ENCODE measurements at places on chromosomes 3 and 15.

DNA sequence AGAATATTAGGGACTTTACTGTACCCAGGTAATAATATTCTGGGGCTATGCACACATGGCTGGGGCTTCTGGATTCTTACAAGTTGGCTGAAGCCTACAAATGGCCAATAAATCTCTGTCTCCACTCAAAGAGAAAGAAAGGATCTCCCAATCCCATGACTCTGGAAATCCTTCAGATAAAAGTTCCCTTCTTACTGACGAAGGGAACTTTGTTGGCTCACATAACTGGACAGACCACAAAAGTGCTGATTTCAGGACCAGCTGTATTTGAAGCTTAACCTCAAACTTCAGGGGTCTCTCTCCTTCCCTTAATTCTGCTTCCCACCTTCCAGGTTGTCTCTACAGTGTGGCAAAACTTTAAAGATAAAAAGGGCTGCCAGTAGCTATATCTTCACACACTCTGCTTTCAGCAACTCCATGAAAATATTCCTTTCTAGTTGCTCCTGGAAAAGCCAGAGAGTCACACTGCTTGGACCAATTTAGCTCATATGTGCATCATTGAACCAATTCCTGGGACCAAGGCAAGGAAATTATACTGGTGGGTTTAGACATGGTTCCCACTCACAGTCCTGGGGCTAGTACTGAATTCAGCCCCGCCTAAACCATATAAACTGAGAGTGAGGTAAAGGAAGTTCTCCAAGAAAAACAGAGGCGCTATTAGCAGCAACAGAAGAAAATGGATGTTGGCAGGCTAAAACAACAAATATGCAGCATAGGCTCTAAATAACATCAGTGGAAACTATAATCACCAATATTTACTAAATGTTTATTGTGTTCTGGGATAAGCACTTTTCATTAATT is 290.0 kb upstream of the GADL1 start:
- DNase-seq = no peak

- no peak for DNase-seq
These were observed 413.4 kb upstream of the CFAP20DC start for GRCh38 chr3:59463253-59463652.

DNA sequence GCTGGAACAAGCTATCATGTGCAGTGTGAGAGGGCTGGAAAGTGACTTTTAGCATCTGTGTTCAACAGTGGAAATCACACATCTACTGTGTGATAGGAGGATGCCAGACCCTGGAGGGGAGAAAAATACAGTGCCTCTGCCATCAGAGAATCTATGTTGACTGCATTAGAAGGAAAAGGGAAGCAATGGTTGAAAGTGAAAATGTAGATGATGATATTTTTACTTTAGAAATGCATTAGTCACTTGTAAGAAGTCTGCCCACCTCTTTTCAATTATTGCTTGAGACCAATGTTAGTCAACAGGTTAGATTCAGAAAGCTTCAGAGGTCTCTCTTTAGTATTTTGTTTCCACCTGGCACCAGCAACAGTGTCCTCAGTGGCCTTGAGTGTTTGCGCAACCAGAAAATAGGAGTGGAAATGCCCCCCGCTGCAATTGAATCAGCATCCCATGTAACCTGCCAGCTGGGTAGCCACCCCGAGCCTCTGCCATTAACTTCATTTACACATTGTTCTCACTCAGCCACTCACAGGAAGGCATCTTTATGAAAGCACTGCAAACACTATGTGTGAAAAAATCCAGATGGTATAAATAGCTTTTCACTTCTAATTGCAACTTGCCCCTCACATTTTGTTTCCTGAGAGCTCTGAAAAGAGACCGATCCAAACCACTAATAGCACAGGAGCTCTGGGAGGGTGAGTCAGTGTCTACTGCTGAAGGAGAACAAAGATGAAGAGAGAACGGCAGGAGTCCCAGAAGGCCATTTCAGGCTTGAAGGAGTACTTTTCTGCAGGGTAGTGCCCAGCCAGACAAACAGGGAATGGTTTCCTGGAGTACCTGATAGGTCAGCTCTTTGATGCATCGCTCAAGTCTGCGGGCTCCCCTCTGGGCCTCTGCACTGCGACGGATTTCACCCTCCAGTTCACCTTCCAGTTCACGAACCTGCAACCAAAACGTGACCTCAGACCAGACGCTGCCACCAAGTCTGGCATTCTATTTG is 92.1 kb downstream of the HHLA2 start:
- no peak for DNase-seq

DNA sequence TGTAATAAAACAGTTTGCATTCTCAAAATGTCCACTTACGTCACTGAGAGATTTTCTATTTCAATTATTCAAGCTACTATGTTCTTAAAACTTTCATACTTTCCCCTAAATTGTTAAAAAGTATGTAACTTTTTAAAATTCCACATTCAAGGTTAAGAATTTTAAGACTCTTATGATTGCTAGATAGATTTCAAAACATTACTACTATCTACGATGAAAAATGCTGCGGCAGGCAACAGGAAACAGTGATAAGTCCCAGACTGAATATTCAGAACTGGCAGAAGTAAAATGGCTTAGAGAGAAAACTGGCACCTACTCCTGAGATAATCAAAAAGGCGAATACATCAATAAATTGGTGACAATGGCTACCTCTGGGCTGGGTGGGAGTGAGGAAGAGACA is 16.2 kb downstream of the ATP13A3 start:
- no peak for DNase-seq

GRCh38 chr3:152380043-152380442 is 111.3 kb downstream of the MBNL1 start:
- no peak for DNase-seq

GRCh38 chr15:38714309-38715072 is 149.9 kb upstream of the RASGRP1 start:
- DNase-seq = no peak

DNA sequence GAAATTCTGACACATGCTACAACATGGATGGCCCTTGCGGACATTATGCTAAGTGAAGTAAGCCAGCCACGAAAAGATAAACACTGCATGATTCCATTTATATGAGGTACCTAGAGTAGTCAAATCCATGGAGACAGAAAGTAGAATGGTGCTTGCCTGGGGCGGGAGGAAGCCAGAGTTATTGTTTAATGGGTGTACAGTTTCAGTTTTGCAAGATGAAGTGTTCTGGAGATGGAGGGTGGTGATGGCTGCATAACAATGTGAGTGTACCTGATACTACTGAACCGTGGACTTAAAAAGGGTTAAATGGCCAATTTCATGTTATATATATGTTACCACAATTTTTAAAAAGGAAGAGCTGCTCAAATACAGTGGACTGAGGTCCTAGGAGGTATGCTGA is 66.9 kb downstream of the SEMA5B start:
- DNase-seq = no peak

- DNase-seq = no peak
These were observed 28.3 kb downstream of the PTH1R start for GRCh38 chr3:46905661-46906451.

Data from CMK (cell line).